Immature natural killer cell (primary cell): ENCODE measurements at places on chromosomes 11 and 22.
A peak's percentile ranks its signal among the peaks of the same experiment; 100 is the strongest.

- no peak for DNase-seq
These were observed 289.1 kb downstream of the TBC1D22A start for GRCh38 chr22:47051441-47052071.

DNA sequence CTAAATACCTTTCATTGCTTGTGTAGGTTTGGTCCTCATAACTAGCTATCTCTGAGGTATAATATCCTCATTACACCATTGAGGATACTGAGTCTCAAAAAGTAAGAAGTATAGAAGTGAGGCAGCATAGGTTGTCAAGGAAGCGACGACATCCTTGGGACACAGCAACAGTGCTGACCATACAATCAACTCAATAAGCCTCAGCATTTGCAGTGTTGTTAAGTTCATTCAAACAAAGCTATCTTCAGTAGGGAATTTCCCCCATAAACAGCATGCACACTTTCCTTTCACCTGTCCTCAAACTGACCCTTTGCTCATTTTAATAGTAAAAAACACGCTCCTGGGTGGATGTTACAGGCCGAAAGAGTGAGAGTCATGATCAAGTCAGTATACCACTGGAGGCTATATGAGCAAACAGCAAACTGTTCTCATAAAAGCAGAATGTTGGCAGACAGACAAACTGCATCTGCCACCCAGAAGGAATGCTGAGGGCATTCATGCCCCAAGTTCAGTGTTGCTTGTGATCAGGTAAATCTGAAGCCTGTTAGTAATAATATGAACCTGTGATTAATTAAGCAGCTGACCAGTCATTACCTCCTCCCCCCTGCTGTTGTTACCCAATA, 756.2 kb upstream of the TENM4 start:
- DNase-seq: no peak

DNA sequence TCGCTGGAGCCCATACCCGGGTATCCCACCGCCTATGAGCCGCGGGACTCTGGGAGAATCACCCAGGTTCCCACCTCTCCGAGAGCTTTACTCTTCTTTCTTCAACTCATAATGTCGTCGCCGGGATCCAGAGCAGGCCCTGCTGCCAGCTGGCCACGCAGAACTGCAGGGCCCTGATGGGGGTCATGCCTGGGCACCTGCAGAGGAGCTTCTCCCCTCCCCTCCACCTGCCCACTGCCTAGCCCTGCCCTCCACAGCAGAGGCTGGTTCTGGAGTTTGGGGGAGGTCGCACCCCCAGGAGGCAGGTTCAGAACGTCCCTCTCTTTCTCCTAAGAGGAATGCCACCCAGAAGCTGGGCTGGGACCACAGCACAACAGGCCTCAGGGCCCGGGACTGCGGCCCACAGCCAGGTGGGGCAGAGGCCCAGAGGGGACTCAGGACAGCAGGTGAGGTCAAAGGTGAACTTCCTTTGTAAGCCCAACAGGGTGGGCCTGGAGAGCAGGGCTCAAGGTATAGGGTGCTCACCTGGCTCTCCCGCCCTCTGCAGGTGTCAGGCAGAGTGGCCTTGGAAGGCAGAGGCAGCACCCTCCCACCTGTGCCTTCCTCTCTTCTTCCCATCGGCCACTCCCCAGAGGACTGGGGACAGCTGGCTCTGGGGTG, 1.9 kb downstream of the SLC25A45 start:
- no peak for DNase-seq

DNA sequence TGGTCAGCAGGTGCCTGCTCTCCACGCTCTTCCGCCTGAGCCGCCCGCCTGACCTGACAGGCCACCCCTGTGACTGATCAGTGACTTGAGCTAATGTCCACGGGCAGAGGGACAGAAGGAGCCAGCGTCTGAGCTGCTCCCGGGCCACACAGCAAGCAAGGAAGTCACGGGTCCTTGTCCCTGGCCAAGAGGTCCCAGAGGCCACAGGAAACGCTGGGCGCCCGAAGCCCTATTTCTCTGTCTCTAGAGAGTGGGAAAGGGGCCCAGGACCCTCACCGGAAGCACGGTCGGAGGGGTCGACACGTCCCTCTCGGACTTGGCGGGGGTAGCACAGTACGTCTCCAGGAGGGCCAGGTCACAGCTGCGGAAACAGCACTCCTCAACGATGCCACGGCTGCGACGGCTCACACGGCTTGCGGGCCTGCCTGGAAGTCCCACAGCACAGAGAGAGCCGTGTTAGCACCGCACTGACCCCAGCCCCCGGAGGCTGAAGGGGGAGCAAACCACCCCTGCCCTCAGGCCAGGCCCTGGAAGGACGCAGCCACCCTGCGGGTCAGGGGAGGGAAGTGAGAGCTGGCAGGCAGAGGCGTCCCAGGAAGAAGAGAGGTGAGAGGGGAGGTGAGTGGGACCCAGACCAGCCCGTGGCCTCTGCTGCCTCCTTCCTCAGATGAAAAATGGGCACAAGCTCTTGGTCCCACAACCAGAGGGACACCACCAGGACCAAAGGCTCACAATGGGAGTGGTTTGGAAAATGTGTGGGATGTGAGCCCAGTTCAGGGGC, 5.8 kb downstream of the IGF2 start:
- no peak for DNase-seq

GRCh38 chr22:26751217-26751616, 93.8 kb downstream of the MIAT start:
- no peak for DNase-seq

GRCh38 chr11:111167666-111168065, 77.9 kb upstream of the POU2AF2 start:
- DNase-seq: no peak

DNA sequence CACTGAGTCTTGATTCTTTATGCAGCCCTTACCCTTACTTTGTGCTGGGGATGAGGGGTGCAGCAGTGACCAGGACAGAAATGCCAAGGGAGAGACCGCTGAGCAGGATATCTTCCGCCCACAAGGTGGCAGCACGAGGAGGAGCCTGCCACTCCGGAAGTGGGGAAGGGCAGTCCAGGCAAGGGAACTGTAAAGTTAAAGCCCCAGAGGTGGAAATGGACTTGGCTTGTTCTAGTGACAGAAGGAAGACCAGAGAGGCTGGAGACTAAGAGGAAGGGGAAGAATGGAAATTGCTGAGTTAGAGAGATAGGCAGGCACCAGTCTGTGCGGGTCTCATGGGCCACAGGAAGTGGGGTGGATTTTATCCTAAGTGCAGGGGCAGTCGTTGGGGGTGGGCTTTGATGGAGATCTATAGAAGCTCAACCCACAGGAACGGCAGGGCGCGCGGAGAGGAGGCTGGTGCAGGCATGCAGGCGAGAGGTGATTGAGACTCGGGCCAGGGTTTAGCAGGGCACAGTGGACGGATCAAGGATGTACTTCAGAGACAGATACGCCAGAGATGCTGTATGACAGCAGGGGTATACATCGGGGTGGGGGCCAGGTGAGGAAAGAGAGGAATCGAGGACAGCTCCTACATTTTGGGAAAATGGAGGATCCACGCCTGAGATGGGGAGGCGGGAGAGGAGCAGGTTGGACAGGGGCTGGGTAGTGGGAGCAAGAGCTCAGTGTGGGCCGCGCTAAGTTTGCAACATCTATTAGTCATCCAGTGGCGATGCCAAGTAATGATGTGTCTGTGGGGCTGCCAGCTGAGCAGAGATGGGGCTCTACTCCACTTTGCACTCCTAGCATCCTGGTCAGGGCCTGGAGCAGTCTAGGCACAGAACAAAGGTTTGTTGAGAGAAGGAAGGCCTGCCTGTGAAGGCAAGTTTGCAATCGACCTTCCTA, 3.3 kb upstream of the GRK2 start:
- DNase-seq: peak; percentile 77

- no peak for DNase-seq
These were observed 78.4 kb downstream of the IGLL1 start for GRCh38 chr22:23501708-23502107.

- DNase-seq: no peak
These were observed 59.6 kb downstream of the PISD start for GRCh38 chr22:31602259-31602952.

- peak; percentile 70 for DNase-seq
These were observed at the start of gene KCTD17 for GRCh38 chr22:37051391-37052385. Gene KCTD17, plus strand, starts transcription at chr22:37051742. Its CDS starts 19 bp downstream, at chr22:37051761.

GRCh38 chr22:27752771-27753170, 48.8 kb downstream of the MN1 start:
- DNase-seq: no peak

- peak; percentile 75 for DNase-seq
These were observed 23.2 kb downstream of the RTN4R start for GRCh38 chr22:20244691-20245576.

- DNase-seq: no peak
These were observed 44.4 kb upstream of the CLMP start for GRCh38 chr11:123239191-123240150.

DNA sequence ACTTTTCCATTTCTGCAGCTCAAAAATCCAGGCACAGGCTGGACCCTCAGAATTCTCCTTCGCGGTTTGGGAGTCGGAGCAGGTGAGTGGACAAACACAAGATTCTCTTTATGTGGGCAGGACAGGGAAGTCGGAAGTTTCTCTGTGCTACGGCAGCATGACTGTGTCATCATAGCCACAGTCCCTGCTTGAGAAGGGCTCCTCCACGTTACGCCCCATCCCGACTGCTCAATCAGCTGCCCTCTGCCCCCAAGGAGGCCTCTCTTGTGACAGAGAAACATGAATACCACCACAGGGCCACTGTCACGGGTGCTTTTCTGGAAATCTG, 89.0 kb upstream of the SHISAL1 start:
- no peak for DNase-seq

DNA sequence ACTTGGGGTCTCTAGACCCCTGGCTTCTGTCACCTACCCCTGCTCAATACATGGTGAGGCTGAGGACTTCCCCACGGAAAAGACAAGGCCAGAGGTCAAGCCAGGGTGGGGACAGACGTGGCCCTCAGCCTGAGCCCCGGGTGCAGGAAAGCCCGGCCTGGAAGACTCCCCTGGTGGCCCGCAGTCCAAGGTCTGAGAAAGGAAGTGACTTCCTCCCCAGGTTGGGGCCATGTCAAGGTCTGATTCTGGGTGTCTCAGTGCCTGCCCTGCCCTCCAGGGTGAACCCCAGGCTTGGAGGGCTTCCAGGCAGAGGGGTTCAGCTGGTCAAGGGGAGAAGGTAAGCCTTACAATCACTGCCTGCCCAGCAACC, 3.9 kb downstream of the CTSD start:
- DNase-seq: no peak

DNA sequence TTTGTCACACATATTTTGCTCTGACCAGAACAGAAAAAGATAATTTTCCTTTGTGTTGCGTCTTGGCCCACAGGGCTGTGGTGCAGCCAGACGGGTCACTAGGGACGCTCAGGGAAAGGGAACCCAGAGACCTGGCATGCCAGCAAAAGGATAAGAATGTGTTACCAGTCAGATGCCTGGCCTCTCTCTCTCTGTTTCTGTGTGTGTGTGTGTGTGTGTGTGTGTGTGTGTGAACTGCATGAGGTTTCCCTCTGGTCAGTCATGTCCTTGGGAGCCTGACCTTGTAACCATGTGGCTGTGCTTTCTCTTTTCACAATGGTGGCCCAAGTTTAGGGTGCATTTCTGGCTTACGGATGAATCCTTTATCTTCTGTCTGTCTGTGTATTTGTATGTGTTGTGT, 25.4 kb downstream of the CCKBR start:
- no peak for DNase-seq

DNA sequence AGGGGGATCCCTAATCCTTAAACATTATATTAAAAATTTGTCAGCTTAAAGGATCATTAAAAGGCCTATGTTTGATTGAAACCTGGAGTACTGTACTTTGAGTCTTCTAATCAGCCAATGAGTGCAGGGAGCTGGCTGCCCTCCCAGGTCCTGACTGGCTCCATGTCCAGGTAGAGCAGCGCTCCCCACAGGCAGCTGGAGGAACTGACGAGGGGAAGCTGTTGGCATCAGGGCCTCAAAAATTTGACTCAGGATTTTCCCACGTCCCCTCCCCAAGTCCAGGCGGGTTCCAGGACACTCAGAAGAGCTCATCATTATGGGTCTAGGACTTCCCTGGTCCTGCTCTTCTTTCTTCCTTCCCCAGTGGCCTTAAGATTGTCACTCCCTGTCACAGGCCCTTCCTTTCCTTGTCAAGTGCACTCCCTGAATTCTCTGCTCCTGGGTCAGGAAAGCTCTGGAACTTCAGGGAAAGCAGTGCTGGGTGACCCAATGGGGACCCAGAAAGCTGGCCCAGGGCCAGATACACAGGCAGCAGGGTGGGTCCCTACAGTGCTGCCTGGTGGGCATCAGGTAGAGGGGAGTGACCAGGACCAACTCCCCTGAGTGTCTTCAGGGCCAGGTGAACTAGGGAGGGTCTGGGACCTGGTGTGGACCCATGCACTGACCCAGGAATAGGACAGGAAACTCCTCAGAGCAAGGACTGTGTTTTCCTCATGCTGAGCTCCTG, 65.5 kb downstream of the GGTLC2 start:
- DNase-seq: no peak

GRCh38 chr11:73287400-73288101, 15.4 kb downstream of the P2RY6 start:
- DNase-seq: no peak

DNA sequence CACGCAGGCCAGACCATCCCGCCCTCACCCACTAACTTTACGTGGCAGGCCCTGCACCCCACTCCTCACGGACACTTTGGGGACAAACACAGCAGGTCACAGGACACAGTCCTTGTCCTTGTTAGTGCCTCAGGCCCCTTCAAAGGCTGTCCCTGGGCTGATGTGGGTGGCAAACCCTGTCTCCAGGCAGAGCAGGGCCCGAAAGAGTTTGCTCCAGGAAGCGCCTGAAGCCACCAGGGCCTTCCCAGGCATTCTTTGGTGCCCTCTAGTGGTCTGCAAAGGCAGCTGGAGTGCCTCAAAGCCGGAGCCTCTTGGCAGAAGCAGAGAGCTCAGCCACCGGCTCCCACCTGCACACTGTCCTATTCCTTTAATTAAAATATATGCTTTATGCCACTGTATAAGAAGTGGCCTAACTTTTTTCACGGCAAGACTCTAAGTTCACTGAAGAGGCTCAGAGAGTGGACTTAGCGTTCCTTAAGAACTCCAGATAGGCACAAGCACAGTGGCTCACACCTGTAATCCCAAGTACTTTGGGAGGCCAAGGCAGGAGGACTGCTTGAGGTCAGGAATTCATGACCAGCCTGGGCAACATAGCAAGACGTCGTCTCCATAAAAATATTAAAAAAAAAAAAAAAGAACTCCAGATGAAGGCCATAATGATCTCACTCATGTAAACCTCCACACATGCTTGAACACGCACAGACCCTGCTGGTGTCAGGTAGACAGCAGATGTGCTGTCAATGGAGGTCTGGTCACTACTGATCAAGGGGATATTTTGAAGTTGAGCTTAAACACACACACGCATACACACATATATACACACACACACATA, 11.1 kb downstream of the TXN2 start:
- peak; percentile 87 for DNase-seq

DNA sequence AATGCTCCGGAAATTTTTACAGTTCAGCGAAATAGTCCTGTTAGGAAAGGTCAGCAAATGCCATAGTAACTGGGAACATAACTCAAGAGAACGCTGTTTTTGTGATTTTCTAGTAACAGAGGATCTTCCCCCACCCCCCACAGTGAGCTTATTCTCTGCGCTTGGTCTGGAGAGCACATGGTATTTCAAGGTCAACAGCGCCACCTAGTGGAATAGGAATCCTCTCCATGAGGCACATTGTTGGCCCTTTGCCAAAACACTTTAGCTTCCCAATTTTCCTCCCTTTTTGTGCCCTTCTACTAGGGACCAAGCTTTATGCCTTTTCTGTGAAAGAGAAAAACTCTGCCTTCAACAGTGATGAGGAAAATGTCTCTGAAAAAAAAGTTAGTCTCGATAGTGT, 13.2 kb upstream of the OR4C12 start:
- DNase-seq: no peak
